ENCODE measurements at places on chromosomes 2 and 18.

DNA sequence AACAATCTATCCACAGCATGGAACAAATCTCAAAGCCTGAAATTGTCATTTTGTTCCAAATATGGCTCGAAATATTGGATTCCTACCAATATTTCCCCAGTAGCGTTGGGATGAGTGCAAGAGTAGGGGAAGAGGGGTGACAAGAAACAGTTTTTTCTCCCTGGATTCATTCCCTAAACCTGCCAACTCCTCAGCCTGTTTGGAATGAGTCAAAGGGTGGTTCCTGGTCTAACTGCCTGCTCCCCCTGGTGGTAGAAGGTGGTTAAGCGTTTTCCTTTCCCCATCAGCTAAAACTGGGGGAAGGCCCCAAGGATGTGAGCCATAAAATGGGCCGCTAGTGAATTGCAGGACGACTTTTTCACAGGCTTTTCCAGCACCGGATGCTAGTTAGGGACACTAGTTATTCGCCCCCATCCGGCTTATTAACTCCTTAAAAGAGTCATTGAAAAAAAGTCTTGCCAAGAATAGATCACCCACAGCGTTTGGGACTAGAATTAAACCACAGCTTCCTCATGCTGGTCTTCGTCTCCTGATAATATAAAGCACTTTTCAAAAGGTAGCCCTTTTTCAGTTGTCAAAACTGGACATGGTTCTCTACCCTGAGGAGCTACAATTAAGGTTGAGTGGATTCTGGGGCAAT lies 72.5 kb downstream of the DHRS9 start:
- peak; percentile 15 for DNase-seq

- no peak for DNase-seq
These were observed 489.9 kb downstream of the DCC start for GRCh38 chr18:52829876-52830405.

- DNase-seq, result no peak
These were observed 19.0 kb downstream of the SNED1 start for GRCh38 chr2:241017228-241017940.

GRCh38 chr2:232927032-232927792 lies 57.1 kb downstream of the SNORC start:
- DNase-seq, result no peak

GRCh38 chr2:167972020-167972419 lies 275.4 kb downstream of the STK39 start:
- no peak for DNase-seq

GRCh38 chr2:124241-124880 lies 78.1 kb upstream of the FAM110C start:
- no peak for DNase-seq

- no peak for DNase-seq
These were observed 11.6 kb downstream of the CAPG start for GRCh38 chr2:85398426-85399182.

GRCh38 chr2:35526741-35527140 lies 828.8 kb upstream of the CRIM1 start:
- no peak for DNase-seq

DNA sequence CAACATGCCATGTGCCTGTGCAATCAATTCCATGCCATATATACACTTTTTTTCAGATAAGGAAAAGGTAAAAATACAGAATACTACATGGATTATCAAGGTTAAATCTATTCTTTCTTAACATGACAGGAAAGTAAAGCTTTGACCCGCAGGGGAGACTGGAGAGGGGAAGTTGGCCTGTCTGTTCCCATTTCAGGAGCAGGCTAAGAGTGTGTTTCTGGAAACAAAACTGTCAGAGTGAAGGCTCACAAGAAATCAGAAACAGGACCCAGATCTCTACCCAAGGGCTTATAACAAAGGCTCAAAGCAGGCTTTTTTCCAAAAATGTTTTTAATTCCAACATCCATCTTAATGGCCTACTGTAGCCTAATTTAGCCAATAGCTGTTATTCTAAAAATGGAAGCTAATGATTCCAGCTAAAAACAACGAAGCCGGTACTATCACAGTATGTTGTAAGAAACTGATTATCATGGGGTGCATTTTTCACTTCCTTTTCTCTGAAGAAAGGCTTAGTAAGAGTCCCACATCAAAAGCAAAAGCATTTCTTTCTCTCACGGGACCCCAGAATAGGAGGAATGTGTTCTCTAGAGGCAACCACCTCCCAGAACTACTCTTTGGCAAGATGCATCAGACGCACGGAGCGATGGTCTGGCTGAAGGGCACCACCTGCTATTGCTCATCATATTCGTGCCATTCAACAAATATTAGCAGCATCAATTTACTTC lies 41.4 kb downstream of the FECH start:
- DNase-seq, result no peak

DNA sequence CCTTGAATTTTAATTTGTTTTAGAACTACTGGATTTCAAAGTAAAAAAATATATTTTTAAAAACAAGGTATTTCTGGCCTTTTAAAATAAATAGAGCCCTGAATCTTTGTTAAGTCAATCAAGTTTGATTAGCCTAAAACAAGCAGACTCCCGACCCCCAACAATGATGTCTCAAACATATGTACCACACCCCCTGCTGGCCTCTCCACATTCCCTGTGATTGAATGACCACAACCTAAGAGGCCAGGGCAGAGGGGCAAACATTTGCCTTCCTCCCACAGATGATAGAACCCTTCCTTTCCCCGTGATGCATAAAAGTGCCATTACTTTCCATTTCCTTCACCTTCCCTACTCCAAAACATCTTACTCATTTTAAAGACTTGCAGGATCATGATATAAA lies 130.9 kb downstream of the STK39 start:
- no peak for DNase-seq

GRCh38 chr2:188596054-188596453 lies 304.4 kb downstream of the GULP1 start:
- no peak for DNase-seq

- DNase-seq, result no peak
These were observed 22.9 kb downstream of the EPAS1 start for GRCh38 chr2:46320141-46320567.

Measured in GM18507 (cell line).